NCI-H187 treated with DMSO at 0.1 percent for 48 hours (cell line): ENCODE measurements at places on chromosomes 11 and 22.

- DNase-seq, result no peak
Measured at GRCh38 chr22:26617271-26618199, at the start of gene CRYBB1. Gene CRYBB1, minus strand, starts transcription at chr22:26618027. Its CDS starts 1,708 bp downstream, at chr22:26616319.

- no peak for DNase-seq
Measured at GRCh38 chr22:23070418-23071229, at the start of gene GNAZ. Gene GNAZ, plus strand, starts transcription at chr22:23070519. Its CDS starts 25,177 bp downstream, at chr22:23095696.

DNA sequence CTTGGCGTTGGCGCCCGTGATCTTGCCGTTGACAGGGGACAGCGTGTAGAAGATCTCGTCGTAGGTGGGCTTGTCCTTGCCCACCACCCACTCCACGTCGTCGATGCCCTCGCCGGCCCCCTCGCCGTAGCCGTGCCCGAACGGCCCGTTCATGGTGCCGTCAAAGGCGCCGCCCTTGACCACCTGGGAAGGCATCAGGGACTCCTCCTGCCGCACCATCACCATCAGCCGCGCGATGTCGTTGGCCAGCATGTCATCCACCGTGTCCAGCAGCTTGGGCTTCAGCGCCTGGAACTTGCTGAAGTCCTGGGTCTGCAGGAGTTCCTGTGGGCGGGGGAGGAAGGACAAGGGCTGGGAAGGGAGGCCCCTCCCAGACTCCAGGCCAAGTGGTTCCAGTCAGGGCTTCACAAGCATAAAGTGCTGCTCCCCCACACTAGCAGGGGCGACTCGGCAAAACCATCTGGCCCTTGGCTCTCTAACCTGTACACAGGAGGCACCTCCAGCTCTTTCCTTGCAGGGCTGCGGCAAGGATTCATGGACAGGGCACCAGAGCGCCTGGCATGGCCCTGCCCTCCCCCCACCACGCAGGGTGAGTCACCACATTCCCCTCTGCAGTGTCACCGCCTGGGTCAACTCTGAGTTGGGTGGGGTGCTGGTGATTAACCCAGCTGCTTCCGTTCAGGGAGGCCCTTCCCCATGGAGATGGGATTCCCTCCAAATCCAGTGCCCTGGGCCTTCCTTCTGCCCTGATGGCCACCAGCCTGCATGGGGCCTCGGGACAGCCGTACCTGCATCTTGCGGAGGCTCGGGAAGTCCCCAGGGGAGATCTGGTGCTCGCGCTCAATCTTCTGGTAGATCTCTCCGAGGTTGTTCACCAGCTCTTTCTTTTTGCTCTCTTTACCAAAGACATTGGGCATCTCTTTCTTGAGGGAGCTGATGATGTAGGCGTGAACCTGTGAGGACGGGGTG is 10.4 kb upstream of the CDC42BPG start:
- no peak for DNase-seq

GRCh38 chr22:28442264-28442710 is 237.4 kb downstream of the TTC28 start:
- DNase-seq, result no peak
